ENCODE measurements at places on chromosomes 3 and 15.

DNA sequence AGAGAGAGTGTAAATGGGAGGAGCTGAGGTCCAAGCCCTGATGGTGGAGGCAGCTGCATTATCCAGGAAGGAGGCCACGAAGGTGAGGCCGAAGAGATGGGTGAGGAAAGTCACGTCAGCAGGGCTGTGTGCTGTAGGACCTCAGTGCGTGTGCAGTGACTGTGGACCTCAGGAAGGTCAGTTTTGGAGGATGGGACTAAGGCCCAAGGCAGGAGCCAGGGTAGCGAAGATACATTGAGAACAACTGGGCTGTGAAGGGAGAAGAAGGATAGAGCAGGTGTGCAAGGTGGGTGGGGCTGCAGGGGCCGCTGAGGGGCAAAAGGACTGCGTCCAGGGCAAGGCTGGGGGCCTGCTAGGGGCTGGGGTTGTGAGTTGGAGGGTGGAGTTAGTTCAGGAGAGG lies 4.9 kb downstream of the KLHL40 start:
- no peak for DNase-seq

- no peak for DNase-seq
Measured at GRCh38 chr3:80998022-80998421, 763.4 kb downstream of the GBE1 start.

DNA sequence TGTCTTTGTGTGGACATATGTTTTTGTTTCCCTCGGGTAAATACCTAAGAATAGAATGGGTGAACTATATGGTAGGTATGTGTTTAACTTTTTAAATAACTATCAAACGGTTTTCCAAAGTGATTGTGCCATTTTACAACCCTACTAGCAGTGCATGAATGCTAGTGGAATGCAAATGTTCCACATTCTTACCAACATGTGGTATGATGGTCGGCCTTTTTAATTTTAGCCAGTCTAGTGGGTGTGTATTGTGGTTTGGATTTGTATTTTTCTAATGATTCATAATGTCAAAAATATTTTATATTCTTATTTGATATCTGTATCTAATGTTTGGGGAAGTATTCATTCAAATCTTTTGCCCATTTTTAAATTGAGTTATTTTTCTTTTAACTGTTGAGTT lies 68.2 kb upstream of the SMAD3 start:
- no peak for DNase-seq

DNA sequence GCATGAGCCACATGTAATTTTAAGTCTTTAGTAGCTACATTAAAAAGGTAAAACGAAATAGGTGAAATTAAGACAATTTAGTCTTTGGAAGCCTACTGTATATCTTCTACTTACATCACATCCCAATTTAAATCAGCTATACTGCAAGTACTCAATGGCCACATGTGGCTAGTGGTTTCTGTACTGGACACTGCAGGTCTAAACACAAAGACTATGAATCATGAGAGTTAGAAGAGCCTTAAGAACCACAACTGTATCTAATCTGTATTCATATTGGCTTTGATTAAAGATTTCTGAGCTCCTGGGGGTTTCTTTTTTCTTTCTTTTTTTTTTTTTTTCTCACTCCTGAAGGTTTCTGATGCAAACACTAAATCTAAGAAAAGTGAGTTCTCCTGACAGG lies 2.3 kb upstream of the EIF1B start:
- no peak for DNase-seq

DNA sequence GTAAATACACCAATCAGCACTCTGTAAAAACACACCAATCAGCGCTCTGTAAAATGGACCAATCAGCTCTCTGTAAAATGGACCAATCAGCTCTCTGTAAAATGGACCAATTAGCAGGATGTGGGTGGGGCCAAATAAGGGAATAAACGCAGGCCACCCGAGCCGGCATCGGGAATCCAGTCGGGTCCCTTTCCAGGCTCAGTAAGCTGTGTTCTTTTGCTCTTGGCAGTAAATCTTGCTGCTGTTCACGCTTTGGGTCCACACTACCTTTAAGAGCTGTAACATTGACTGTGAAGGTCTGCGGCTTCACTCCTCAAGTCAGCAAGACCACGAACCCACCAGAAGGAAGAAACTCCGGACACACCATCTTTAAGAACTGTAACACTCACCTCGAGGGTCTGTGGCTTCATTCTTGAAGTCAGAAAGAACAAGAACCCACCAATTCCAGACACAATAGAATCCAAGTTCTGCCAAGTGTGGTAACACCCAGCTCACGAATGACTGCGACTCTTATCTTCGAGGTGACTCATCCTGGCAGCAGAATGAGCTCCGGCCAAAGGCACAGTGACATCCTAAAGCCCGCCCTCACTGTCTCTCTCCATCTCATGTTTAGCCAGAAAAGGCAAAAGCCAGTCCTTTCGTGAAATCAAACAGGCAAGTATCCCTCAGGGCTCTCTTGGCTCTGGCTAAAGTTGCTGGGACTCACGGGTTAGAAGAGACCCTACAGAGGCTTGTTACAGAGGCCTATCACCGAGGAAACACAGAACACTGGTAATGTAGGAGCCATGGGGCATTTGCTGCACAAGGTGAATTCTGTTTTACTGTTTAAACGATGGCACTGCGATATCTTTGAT lies 155.2 kb downstream of the FAM43A start:
- no peak for DNase-seq

DNA sequence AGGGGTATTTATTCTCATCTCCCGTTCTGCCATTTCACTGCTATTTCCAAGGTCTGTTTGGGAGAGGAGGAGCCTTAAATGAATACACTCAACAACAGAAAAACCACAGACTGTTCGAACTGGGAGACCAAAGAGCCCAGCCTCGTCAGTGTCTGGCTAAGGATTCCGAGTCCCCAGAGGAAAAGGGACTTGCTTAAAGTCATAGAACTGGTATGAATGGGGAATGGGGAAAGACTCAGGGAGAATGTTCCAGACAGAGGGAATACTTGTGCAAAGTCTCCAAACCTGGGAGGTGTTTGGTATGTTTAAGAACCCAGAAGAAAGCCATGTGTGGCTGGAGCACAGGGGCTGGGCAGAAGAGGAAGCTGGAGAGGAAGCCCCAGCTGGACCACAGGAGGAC lies 46.9 kb downstream of the FAM43A start:
- DNase-seq, result no peak

DNA sequence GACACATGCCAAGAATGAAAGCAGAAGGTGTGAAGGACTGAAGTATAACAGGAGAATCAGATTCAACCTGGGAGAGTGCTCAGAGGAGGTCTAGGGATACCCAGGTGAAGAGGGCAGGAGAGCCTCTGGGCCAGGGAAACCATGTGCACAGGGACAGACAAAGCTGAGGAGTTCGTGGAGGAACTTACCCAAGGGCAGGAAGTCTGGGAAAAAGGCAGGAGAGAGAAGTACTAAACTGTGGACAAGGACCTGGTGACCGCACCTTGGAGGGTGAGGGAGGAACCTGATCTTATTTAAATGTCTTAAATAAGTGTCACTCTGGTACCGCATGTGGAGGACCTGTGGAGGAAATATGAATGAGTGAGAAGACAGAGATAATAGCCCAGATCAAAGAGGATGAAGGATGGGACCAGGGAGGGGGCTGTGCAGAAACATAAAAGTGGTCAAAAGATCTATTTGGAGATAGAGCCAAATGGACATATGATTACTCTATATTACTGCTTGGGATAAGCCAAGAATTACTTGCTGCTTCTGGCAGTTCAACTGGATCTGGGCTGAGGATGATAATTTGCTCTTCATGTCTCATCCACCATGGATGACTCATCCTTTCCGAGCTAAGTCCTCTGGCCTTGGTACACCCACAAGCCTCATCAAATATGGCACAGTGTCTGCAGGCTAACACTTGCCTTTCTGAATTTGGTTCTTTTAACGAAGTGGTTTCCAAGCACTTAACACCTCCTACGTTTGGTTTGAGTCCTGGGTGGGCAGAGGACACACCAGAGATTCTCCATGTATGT lies 116.9 kb upstream of the NMNAT3 start:
- no peak for DNase-seq

GRCh38 chr3:58004973-58005372 lies 3.2 kb upstream of the FLNB start:
- no peak for DNase-seq

- peak; percentile 71 for DNase-seq
Measured at GRCh38 chr3:136818769-136819391, at the start of gene SLC35G2. Gene SLC35G2, plus strand, starts transcription at chr3:136819126. Its CDS starts 35,335 bp downstream, at chr3:136854461.

GRCh38 chr15:100934726-100935125 lies 15.6 kb downstream of the LRRK1 start:
- no peak for DNase-seq

GRCh38 chr15:31607656-31608055 lies 281.0 kb downstream of the KLF13 start:
- no peak for DNase-seq

DNA sequence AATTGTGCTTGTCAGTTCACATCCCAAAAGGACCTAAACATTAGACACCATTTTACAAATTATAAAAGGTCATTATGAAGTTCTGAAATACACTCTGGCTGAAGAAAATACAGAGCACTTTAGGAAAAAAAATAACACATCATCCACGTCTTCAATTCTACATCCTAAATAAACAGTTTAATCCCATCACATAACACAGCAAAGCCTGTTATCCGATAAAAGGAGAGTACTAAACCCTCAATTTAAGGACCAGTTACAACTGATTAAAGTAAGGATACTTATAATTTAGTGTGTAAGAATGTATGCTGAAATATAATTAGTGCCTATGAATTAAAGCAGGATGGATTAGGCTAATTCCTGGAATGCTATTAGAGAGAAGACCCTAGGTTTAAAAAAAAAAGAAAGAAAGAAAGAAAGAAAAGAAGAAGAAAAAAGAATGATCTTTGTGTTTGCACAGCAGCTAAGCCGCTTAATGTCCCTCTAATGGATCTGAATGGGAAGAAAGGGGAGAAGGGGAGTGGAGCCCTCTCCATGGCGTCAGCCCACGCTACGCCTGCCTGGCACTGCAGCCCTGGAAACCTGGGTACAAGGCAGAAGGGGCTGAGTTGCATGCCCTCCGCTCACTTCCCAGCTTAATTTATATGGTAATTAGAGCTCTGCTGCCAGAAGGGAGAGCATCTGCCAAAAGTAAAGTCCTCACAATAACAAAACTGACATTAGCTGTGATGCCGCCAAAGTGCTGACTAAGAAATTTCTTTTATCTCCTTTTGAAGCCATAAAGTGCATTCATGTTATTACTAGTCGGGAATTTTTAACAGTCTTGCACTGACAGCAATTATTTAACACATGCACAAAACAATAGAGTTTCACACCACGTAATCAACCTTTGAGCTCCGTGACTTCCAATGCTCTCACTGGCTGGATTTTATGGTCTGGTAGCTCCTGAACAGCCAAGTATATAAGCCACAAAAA lies 90.0 kb downstream of the FSIP1 start:
- peak; percentile 40 for DNase-seq

- no peak for DNase-seq
Measured at GRCh38 chr15:39473298-39473947, 107.5 kb upstream of the THBS1 start.

GRCh38 chr3:134655706-134656105 lies 4.9 kb upstream of the KY start:
- DNase-seq, result no peak

- peak; percentile 52 for DNase-seq
Measured at GRCh38 chr3:132535575-132536441, 61.3 kb upstream of the ACKR4 start.

GRCh38 chr15:63672369-63672768 lies 75.2 kb downstream of the FBXL22 start:
- DNase-seq, result no peak

DNA sequence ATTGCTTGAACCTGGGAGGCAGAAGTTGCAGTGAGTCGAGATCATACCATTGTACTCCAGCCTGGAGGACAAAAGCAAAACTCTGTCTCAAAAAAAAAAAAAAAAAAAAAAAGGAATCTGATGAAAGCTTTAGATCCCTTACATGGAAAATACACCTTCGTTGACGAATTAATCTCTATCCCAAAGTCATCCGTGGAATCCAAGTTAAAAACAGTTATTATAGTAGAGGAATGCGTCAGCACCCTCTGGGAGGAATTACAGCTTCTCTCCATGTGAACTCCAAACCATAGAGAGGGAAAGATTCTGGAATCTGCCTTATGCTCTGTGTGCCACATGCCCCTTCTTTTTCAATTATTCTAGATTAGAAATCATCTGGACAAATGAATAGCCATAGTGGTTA lies 192.3 kb upstream of the C2CD4B start:
- no peak for DNase-seq

- no peak for DNase-seq
Measured at GRCh38 chr15:43218908-43219706, 1.7 kb downstream of the EPB42 start.

DNA sequence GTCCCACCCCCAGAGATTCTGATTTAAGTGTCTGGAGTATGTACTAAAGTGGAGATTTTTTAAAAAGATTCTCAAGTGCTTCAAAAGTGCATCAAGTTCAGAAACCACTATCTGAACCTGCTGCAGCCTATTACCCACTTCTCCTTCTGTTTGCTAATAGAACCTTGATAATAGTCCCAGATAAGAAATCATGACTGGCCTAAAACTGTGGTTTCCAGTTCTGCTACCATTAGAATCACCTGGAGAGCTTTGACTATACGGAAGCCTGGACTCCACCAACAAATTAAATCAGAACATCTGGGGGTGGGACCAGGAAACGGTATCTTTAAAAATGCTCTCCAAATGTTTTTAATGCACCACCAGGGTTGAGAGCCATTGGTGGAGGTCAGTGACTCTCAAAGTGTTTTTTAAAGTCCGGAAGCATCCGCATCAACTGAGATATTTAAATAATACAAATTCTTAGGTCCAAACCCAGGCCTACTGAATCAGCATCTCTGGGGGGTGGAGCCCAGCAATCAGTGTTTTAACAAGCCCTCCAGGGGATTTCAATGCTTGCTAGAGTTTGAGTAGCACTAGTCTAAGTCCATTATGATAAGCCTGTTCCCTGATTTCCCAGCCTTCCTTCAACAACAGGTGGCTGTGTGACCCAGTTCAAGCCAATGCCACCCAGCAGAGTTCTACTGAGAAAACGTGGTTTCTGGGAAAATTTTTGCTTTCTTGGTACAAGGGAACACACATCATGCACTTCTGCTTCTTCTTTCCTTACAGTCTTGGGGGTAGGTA lies 45.4 kb upstream of the TIPARP start:
- DNase-seq, result no peak

- DNase-seq, result no peak
Measured at GRCh38 chr3:172179680-172180399, 140.5 kb downstream of the FNDC3B start.

GRCh38 chr3:184300378-184300720 lies 1.3 kb downstream of the PSMD2 start:
- DNase-seq, result no peak

GRCh38 chr15:62020576-62021160 lies 39.6 kb downstream of the VPS13C start:
- DNase-seq, result no peak

DNA sequence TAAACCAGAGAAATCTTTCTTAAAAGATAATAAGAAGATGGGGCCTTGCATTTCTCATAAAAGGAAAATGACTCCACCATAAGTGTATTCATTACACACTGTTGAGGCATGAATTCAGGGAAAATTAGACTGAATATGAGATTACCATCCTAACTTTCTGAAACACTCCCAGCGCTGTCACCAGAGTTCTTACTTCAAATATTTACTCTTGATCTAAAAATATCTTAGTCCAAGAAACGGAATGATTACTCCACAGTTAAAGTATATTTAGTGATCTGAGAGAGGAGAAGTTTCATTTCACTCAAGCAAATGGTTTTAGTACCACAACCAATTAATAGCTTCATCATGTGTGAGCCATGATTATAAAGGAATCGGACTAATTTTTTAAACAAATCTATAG lies 300.3 kb downstream of the ZBTB20 start:
- no peak for DNase-seq

- no peak for DNase-seq
Measured at GRCh38 chr3:171690281-171690680, 120.0 kb downstream of the PLD1 start.

All from COR-L47 (cell line).